Vagina (tissue), 2 donors: ENCODE measurements at places on chromosomes 4 and X. TPM values are rescaled to one million over a fixed set of nuclear protein-coding genes. Genes with fewer than 3 reads are reported as not detected.

SLIT2 gene
- 29.2 TPM for total RNA-seq

DNA sequence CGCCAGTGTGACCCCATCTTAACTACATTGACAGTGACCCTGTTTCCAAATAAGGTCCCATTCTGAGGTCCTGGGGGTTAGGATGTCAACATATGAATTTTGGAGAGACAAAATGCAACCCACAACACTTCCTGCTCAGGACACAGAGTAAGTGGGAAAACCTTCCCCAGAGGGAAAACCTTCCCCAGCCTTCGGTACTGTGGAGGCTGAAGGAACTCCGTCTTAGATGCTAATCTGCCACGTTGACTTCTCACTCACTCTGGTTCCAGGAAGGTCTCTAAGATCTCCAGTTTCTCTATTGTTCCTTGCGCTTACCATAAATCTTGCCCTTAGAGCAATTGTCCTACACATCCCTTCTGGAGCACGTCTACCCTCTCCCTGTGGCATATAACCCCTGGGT is 29.7 kb upstream of the HMX1 start:
- no peak for DNase-seq

DNA sequence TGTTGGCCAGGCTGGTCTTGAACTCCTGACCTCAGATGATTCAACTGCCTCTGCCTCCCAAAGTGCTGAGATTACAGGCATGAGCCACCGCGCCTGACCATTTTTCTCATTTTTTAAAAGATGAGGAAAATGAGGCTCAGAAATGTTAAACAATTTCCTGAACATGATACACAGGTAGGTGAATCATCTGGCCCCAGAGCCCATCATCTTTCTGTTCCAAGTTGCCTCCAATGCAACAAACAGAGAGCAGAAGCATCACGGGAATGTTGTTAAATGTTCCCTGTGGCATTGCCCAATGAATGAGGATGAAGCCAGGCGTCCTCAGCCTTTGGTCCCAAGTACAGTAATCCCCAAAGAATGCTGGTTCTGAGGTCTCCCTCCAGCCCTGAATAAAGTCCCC is 31.3 kb upstream of the ANXA5 start:
- no peak for DNase-seq

GRCh38 chrX:28158019-28158777 is 176.9 kb upstream of the DCAF8L1 start:
- no peak for DNase-seq
